ENCODE measurements at places on chromosomes 4 and X.

GRCh38 chr4:77145842-77146185, 11.2 kb upstream of the CCNG2 start:
- DNase-seq, result no peak

GRCh38 chr4:137361756-137362470, 170.4 kb downstream of the PCDH18 start:
- DNase-seq, result no peak

GRCh38 chr4:165016971-165017370, 14.8 kb upstream of the TRIM60 start:
- DNase-seq, result no peak

DNA sequence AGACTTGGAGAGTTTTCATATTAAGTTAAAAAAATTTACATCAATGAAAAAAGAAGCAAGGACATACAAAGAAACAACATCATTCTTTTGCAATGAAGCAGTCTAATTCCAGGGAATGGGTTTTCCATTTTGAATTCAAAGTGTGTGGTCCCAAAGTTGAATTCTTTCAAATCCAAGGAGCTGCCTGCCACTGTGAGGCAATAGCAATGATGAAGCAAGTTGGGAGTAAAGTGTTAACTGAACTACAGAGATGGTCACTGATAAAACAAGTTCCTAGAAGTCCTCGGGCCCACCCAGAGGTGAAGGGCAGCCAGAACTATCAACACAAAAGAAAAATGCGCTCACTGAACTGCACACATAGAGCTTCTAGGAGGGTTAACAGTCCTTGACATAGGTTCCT, 115.9 kb downstream of the RAB28 start:
- DNase-seq, result no peak

- DNase-seq, result no peak
Measured at GRCh38 chr4:179182741-179183140, 1740.5 kb upstream of the AGA start.

DNA sequence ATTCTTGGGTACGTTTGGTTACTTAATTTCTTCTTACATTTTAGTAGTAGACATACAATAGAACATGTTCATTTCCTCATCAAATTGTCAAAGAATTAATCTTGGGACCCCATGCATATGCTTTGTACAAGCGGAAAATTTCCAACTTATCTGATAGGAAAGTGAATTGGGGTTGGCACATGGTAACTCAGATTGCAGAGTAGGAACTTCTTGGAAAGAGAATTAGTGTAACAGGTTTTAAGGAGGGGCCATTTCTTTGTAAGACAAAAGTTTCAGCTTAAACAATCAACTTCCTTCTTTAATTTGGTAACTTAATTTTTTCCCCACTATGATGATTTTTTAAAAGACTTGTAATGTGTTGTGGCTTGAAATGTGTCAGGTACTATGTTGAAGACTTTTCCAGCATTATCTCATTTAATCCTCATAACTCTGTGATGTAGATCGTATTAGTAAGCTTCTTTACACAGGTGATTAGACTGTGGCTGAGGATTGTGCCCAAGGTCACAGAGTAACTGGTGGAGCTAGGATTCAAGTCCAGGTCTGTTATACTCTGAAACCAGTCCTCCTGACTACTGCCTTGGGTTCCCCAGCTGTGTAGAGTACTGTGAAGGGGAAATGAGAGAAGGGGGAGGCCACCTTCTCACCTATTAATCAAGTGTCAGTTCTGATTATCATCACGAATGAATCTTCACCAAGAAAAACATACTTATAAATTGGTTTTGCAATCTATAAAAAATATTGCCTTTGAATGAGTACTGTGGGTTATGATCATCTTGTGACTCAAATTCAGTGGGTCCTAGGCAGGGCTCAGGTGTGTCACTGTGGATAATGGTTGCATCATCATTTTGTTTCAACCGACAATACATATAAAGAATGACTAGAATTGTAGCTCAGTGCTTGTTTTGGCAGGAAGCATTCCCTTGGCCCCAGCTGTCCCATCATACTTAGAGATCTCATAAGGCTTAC, 4.3 kb downstream of the GK start:
- DNase-seq, result no peak

Measured in NCI-H446 treated with DMSO at 0.1 percent for 48 hours (cell line).